Fibroblast of upper back skin (primary cell): ENCODE measurements at places on chromosomes 13 and 19.

- peak; percentile 48 for DNase-seq
Measured at GRCh38 chr13:72390909-72391308, 336.5 kb downstream of the MZT1 start.

DNA sequence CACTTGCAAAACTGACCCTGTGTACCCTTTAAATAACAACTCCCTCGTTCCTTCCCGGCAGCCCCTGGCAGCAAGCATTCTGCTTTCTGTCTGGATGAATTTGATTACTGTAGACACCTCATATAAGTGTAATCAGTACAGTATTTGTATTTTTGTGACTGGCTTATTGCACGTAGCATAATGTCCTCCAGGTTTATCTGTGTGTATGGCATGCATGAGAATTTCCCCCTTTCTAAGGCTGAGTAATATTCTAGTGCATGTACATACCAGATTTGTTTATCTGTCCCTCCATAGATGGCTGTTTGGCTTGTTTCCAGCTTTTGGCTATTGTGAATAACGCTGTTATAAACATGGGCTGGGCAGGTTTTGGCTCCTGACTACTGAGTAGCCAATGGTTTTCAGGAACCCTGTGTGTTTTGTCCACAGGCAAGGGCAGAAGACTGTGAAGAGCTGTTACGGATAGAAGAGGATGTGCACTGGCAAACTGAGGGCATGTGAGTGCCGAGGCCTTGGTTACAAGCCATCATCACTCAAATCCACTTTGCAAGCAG lies 98.0 kb downstream of the ESD start:
- no peak for DNase-seq

DNA sequence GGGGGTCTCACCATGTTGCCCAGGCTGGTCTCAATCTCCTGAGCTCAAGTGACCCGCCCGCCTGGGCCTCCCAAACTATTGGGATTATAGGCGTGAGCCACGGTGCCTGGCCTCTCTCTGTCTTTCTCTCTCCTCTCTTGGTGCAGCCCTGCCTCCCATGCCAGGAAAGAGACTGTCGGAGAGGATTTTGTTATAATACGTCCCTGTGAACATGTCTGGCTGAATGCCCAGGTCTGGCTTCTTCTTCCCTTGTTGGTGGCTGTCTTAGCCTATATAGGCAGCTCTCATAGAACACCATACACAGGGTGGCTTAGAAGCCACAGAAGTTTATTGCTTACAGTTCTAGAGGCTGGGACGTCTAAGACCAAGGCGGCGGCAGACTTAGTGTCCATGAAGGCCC lies 46.4 kb downstream of the PEX11G start:
- DNase-seq, result peak; percentile 7

DNA sequence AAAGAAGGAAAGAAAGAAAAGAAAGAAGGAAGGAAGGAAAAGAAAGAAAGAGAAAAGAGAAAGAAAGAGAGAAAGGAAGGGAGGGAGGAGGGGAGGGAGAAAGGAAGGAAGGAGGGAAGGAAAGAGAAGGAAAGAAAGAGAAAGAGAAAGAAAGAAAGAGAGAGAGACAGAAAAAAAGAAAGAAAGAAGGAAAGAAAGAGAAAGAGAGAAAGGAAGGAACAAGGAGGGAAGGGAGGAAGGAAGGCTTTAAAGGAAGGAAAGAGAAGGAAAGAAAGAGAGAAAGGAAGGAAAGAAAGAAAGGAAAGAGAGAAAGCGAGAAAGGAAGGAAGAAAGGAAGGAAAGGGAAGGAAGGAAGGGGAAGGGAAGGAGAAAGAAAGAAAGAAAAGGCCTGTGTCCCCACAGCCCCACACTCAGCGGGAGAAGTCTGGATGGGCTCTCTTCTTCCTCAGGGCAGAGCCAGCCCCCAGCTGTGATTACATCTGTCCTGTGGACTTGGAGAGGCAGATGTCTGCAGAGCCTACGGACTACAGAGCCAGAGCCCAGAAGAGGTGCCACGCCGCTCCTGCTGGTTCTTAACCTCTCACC lies 9.6 kb downstream of the PTPRH start:
- DNase-seq, result no peak
